ENCODE measurements at places on chromosomes 3 and 15.
A peak's percentile ranks its signal among the peaks of the same experiment; 100 is the strongest.

DNA sequence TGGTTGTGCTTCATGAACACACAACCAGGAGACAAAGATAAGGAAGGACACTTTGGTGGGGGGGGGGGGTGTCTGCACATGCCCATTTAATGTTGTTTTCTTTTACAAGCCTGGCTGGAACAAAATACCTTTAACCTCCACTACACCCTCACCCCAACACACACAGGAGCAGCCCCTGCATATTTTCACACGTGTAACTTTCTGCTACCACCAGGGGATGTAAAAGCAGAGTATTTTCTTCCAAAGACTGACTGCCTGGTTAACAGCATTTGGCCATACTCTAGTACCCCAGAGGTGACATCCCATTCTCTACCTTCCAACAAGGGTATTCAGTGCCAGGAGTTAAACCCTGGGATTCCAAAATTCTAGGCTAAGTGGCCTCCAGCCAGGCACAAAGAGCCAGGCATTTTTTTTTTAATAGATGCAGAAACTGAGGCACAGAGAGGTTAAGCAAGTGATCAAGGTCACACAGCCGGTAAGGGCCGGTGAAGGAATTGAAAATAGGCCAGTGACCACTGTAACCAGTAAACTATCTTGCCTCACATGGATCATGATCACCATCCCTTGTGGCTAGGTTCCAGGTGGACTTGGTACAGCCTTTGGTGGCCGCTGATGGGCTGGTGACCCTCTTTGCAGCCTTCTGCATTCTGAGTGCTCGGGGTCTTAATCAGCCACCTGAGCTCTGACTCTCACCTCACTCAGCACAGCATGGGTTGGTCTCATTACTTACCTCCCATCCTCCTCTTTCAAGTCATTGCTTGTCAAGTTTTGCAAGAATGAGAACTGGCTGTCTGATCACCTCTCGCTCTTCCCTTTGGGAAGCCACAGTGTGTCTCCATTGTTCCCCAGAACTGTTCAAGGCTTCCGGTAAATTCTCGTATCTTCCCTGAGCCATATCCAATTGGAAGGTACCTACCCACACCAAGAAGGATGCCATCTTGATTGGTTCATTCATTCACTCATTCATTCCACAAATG is 20.4 kb downstream of the MAGI1 start:
- peaks cover 6% of the 10 kb centered on the region for H3K4me1 ChIP-seq
- no peak overlapping the region for H3K4me3 ChIP-seq
- no peaks in the 10 kb centered on the region for H3K36me3 ChIP-seq
- no peaks in the 10 kb centered on the region for H3K27me3 ChIP-seq
- H3K27ac ChIP-seq, result no peak overlapping the region

DNA sequence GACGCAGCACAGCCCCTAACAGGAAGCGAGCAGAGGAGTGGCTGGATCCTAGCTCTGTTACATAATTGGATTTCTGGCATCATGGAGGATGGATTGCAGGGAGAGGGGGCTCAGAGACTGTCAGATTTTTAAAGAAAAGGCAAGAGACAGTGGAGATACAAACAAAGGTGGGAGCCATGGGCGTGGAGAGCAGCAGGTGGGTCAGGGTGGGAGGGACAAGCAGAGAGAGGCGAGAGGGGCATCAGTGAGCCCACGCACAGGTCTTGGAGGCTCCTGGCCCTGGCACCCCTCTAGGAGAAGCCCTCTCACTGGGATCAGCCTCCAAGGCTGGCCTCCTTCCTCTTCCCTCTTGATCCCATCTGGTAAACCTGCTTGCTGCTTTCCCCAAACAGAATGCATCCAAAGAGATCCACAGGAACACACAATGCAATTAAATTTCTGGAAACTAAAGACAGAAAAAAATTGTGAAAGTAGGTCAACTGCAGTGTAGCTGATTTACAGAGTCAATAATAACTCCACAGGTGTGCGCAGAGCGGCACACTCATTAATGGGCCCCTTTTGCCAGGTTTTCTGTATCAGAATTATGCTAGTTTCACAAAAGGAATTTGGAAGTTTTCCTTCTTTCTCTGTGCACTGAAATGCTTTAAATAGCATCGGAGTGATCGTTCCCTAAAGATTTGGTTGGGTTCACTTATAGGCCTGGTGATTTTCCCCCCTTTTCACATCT is 66.1 kb downstream of the LSM3 start:
- H3K4me3 ChIP-seq, result no peak overlapping the region
- H3K4me1 ChIP-seq, result no peaks in the 10 kb centered on the region
- no peaks in the 10 kb centered on the region for H3K27me3 ChIP-seq
- H3K36me3 ChIP-seq, result no peaks in the 10 kb centered on the region
- no peak overlapping the region for H3K27ac ChIP-seq
- no peak for DNase-seq

DNA sequence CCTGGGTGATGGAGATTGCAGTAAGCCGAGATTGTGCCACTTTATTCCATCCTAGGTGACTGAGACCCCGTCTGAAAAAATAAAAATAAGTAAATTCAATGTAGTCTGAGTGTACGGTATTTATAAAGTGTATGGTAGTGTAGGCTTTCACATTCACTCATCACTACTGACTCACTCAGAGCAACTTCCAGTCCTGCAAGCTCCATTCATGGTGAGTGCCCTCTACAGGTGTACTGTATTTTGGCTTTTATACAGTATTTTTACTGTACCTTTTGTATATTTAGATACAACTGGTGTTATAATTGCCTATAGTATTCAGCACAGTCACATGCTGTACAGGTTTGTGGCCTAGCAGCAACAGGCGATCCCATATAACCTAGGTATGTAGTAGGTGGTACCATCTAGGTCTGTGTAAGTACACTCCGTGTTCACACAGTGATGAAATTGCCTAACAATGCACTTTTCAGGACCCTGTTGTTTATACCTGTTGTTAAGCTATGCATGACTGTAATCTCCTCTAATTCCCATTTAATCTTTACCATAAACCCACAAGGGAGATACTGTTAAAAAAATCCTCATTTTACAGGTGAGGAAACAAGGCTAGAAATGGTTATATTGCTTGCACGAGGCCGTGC is 19.3 kb downstream of the CACNA1D start:
- peaks cover 26% of the 10 kb centered on the region for H3K27me3 ChIP-seq
- no peak overlapping the region for H3K27ac ChIP-seq
- DNase-seq, result no peak
- H3K36me3 ChIP-seq, result no peaks in the 10 kb centered on the region

DNA sequence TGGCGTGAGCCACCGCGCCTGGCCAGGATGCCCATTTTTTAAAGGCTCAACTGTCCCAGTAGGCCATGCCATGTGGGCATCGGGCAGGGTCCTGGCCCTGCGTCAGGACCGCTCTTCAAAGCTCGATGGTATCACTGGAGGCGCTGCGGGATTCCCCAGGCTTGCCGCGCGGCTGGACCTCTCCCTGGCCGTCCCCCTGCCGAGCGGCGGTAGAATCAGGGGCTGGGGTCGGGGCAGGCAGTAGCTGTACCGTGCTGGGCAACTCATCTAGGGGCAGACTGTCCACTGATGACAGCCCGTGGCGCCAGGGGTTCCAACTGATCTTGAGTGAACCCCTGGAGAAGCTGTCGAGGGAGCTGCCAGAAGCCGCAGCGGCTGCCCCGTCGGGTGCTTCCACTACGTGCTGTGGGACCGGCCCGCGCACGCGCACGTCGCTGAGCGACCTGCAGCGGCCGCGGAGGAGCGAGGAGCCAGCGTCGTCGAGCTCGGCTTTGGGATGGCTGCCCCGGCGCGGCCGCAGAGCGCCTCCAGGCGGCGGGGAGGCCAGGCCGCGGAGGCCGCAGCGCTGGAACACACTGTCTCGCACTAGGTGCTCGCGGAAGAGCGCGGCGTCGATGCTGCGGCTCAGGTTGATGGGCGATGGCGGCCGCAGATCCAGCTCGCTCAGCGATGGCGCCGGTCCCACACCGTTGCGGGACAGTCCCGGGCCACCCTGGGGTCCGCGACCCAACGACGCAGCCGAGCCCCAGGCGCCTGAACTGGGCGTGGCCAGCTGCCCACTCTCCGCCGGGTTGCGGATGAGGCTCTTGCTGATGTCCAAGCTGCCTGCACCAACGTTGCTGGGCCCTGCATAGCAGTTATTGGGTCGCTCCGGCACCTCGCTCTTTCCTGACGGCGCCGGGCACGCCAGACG is 5.8 kb downstream of the PRRT3 start:
- H3K27me3 ChIP-seq, result no peaks in the 10 kb centered on the region
- H3K27ac ChIP-seq, result peak overlapping the region; percentile 65
- peaks cover 13% of the 10 kb centered on the region for H3K4me1 ChIP-seq
- peaks cover 26% of the 10 kb centered on the region for H3K36me3 ChIP-seq
- DNase-seq, result peak; percentile 81

- H3K4me3 ChIP-seq, result no peak overlapping the region
- no peaks in the 10 kb centered on the region for H3K36me3 ChIP-seq
- no peak overlapping the region for H3K27ac ChIP-seq
- DNase-seq, result no peak
- no peaks in the 10 kb centered on the region for H3K27me3 ChIP-seq
- H3K4me1 ChIP-seq, result no peaks in the 10 kb centered on the region
Observed at GRCh38 chr3:24151594-24151993, 206.5 kb downstream of the NR1D2 start.

GRCh38 chr15:36942248-36942827 is 158.0 kb downstream of the MEIS2 start:
- peaks cover 43% of the 10 kb centered on the region for H3K4me1 ChIP-seq
- H3K27me3 ChIP-seq, result no peaks in the 10 kb centered on the region
- peaks cover 3% of the 10 kb centered on the region for H3K36me3 ChIP-seq

All from heart right ventricle (tissue), 16 donors.